ENCODE measurements at places on chromosomes 5 and 9.
A peak's percentile ranks its signal among the peaks of the same experiment; 100 is the strongest.

DNA sequence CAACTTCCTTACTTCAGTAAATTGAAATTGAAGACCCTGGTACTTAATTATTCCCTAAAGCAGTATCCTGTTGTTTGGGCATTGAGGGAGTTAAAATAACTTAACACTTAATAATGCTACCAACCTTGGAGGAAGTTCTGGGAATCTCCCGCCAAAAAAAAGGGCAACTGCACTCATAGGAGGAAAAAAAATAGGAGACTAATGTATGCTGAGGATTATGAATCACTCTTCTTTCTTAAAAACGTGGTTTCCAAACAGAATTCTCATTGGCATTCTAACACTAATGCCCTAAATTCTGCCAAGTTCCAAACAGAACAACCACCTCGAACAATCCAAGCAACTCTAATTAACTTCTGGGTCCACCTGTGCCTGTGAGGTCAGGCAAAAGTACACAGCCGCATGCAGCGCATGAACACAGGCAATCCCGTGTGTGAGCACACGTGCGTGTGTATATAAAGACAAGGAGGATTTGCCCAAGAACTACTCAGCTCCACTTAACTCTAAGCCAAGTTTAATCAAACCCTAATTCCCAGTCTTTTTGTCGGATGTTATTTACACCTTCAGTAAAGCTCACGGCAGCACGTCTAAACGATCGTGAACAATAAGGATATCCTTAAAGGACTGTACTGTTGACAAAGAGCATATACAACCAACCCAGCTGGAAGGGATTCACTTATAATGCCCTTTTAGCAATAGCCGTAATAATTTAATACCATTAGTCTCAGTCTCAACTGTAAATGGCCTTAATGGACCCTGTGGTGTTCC, 78.4 kb downstream of the EBF1 start:
- no peak for DNase-seq

- no peak for DNase-seq
Measured at GRCh38 chr5:131430794-131431193, 166.9 kb downstream of the CDC42SE2 start.

GRCh38 chr5:179310439-179311090, 34.7 kb downstream of the ADAMTS2 start:
- no peak for DNase-seq

DNA sequence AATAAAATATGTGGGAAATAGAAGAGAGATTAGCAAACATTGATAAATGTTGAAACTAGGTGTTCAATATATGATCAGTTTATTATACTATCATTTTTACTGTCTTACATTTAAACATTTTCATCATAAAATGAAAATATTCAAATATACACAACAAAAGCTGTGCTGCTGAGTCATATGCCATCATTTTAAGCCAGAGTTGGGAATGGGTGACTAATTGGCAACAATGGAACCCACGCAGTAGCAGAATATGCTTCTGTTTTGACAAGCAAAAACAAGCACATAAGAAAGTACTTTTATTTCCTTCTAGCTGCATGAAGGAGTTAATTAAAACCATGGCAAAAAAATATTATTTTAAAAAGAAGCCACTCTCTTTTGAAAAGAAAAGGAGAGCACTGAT, 340.0 kb upstream of the EDIL3 start:
- peak; percentile 48 for DNase-seq

DNA sequence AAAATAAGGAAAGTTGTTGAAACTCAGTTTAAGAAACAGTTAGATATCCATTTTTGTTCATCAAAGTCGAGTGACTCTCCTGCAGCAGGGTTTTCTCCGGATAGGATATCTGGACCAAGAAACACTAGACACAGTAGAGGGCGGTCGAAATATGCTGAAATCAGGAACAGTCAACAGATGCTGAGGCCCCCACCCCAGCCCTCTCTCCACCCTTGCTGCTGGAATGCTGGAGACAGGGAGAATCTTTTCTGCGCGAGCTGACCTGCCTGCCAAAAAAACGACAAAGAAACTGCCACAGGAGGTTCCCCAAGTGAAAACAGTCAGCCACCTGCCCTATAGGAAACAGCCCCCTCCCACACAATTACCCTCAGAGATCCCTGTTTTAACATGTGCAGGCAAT, 4.3 kb upstream of the IL13 start:
- no peak for DNase-seq

DNA sequence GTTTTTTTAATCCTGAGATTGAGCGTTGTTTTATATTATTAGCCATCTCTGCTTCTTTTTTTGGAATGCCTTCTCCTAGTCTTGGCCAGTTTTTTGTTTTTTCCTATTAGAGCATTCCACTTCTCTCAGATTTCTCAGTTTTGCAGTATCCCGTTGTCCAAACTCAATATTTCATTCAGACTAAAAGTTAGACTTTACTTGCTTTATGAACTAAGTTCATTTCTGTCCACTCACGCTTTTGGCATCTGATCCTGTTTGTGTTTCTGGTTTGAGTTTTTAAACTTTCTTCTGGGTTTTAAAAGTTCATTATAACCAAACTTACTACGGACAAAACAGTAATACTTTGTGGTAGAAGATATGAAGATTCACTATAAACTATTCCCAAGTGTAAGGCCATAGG, 288.3 kb upstream of the MPDZ start:
- no peak for DNase-seq

GRCh38 chr5:40321514-40321913, 358.2 kb upstream of the PTGER4 start:
- no peak for DNase-seq

- DNase-seq, result no peak
Measured at GRCh38 chr9:95874303-95874988, 1.0 kb upstream of the ERCC6L2 start.

- DNase-seq, result no peak
Measured at GRCh38 chr5:142587354-142587965, 98.4 kb downstream of the FGF1 start.

DNA sequence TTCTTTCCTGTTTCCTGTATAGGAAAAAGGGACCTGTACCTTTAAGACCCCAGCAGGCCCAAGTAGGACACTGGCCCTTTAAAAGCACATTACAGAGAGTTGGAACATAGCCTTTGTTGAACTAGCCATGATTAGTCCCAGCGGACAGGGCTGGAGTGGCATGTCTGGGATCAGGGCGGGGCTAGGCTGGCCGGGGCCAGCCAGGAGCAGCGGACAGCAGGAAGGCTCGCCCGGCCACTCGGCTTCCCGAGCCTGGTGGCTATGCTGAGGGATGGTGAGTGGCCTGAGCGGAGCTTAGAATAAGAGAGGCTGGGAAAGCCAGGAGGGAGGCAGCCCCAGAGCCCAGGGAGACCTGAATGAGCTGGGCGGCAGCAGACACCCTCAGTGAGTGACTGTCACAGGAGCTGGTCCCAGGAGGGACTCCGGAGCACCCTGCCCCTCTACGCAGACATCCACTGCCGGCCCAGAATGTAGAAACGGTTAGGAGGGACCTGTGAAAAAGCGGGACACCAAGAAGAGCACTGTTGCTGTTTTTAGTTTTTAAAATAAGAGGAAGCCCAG, 92.1 kb downstream of the DAB2IP start:
- DNase-seq, result peak; percentile 88

GRCh38 chr5:64930672-64931318, 162.1 kb downstream of the CWC27 start:
- no peak for DNase-seq

GRCh38 chr5:1262381-1262780, 32.5 kb downstream of the TERT start:
- no peak for DNase-seq

DNA sequence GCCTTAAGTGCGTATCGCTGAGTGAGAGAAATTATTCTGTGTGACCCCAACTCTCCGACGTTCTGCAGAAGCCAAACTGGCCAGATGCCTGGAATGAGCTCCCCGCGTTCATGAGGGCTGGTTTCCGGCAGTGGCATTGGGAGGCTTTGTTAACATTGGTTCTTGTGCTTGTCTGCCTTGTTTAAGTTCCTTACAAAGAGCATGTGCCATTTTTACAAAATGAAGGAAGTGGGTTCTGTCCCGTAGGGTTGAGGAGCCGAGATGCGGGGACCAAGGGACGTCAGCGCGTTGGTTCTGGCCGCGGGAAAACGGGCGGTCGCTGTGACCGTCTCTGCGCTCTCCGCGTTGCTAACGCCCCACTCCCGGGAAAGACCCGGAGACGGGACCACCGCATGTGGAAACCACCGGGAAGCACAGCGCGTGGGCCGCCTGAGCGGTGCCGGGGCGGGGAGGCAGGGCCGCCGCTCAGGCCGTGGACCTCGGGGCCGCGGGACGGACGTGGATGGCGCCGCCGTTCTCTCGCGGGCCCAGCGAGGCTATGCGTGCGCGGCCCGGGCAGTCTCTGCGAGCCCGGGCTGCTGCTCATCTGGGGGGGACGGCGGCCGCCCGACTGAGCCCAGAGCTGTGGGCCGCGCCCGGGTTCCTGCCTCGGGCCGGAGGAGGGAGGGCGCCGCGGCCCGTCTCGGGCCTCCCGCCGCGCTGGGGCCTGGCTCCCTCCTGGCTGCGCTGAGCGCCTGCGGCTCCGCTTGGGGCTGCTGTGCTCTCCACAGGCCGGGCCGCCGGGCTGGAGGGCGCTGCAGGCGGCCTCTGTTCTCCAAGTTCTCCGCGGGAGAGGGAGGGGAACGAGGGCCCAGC, 13.4 kb downstream of the RABL6 start:
- no peak for DNase-seq

GRCh38 chr5:179536676-179537075, 13.7 kb upstream of the RUFY1 start:
- no peak for DNase-seq

DNA sequence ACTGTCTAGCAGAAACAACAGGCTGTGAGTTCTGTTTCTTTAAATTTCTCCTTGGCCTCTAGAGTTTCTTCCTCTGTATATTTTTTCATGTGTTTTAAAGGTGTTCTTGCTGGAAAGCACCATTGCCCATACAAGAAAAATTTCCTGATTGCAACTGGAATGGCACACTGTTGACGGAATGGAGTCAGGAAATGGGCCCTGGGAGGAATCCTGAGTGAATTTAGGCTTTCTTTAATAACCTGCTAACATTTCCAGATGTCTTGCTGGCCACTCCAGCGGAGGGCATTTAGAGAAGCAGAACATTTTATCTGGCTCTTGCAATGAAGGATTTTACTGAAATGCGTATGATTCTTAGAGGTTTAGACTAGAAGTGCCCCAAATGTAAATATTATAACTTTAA, 736.3 kb downstream of the TAF11L14 start:
- DNase-seq, result no peak

DNA sequence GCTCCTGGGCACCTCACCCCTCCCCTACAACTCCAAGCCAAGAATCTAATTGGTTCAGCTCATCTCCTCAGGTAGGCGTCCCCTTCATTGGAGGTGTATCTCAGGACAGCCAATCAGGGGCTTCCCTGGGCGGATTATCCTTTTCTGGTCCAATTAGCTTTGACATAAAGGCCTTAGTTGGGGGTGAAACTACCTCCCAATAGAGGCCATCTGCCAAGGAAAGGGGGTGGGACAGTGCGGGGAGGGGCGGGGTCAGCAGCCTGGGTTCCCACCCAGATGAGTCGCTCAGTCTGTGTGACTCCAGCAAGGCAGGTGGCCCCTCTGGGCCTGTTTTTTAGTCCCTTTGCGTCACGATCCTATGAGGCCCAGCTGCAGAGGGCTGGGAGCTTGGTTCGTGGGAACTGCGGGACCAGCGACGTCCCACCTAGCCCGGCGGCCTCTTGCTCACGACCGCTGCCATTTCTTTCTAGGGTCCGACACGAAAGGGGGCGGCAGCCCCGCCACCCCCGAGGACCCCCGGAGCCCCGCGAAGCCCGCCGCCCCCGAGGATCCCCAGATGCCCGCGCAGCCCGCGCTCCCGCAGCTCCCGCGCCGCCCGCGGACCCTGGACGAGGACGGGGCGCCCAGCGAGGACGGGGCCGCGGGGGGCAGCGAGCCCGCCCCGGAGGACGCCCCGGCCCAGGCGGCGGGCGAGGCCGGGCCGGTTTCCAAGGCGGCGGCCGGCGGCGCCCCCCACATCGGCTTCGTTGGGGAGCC, 8.9 kb downstream of the PRRT1B start:
- no peak for DNase-seq

GRCh38 chr9:111566234-111566633, 33.2 kb downstream of the PTGR1 start:
- no peak for DNase-seq

GRCh38 chr9:36132086-36132485, 4.4 kb upstream of the GLIPR2 start:
- DNase-seq, result no peak

- no peak for DNase-seq
Measured at GRCh38 chr5:157708866-157709265, 22.4 kb upstream of the THG1L start.

GRCh38 chr5:153744751-153745150, 254.3 kb downstream of the GRIA1 start:
- DNase-seq, result no peak

GRCh38 chr5:154243736-154244135, 53.2 kb downstream of the GALNT10 start:
- DNase-seq, result no peak

DNA sequence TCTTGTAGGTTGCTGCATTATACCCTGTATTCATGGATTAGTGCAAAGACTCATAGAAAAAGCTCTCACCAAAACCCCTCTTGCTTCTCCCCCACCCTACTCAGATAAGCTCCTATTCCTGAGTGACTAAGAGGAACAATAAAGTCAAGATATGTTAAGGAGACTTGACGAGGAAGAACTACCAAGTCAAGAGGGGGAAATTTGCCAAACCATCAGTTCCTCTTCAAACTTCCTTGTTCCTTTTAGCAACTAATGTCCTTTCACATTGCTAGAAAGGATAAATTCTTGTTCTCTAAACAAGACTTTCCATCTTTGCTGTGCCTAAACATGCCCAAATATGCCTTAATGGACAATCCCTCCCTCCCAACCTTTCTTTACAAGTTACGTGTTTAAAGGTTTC, 27.0 kb downstream of the CNOT8 start:
- no peak for DNase-seq

DNA sequence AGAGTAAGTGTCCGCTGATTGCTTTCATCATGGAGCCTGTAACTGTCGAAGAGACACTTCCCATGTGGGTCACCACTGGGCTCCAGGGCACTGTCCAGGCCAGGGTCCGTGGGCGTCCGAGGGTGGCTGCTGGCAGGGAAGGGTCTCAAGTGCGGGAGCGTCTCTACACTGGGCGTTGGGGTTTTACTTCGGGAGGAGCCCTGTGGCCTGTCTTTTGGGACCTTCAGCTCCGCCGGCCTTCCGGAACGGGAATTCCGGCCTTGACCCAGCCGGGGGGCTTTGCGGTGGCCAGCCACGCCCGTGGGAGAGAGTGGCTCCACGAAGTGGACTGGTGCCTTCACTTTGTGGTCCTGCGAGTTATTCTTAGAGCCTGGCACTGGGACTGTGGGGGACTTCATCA, 86.2 kb downstream of the CAMSAP1 start:
- no peak for DNase-seq

Data from kidney capillary endothelial cell (primary cell).